ENCODE measurements at places on chromosomes 12 and 14.

DNA sequence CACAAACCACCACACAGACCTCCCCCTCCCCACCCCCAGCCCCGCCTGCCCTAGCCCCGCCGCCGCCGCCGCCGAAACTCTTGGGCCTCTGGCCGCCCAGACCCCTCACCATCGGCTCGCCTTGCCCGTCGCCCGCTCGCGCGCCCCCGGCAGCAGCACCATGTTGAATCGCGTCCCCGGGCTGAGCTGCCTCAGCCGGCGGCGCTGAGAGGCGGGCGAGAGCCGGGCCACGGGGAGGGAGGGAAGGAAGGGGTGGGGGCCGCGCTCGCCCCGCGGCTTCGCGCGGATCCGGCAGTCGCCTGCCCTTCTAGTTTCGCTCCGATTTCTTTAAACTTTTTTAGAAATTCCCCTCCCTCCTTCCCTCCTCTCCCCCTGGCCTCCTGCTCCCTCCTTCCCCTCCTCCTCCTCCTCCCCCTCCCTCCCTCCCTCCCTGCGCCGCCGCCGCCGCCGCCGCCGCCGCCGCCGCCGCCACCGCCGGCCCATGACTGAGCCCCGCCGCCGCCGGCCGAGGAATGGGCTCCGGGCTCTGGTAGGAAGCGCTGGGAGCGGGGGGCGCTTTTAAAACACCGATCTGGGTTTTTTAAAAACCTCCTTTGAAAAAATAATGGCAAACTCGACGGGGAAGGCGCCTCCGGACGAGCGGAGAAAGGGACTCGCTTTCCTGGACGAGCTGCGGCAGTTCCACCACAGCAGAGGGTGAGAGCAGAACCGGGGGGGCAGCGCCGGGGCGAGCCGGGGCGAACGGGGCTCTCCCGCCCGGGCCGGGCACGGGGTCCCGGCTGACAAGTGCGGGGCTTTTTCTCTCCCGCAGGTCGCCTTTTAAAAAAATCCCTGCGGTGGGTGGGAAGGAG is at the start of gene ARID2:
Gene ARID2, plus strand, starts transcription at position 474 of the 851 bp plus-strand sequence. Its CDS starts 131 bp downstream, at position 605.
- peak; percentile 69 for DNase-seq

- no peak for DNase-seq
Observed at GRCh38 chr14:91098591-91098990, 15.3 kb upstream of the DGLUCY start.

DNA sequence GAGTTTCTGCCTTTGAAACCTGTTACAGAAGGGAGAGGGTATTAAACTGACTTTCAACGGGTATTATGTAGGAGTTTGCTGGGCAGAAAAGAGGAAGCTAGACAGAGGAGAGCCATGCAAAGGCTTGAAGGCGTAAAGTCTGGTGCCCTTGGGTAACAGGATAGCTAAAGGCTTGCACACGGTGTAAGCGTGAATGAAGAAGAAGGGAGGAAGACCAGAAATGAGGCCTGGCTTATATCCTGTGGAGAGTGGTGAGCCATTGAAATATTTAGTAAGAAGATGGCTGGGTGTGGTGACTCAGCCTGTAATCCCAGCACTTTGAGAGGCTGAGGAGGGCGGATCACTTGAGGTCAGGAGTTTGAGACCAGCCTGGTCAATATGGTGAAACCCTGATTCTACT is 22.6 kb downstream of the SUDS3 start:
- no peak for DNase-seq

DNA sequence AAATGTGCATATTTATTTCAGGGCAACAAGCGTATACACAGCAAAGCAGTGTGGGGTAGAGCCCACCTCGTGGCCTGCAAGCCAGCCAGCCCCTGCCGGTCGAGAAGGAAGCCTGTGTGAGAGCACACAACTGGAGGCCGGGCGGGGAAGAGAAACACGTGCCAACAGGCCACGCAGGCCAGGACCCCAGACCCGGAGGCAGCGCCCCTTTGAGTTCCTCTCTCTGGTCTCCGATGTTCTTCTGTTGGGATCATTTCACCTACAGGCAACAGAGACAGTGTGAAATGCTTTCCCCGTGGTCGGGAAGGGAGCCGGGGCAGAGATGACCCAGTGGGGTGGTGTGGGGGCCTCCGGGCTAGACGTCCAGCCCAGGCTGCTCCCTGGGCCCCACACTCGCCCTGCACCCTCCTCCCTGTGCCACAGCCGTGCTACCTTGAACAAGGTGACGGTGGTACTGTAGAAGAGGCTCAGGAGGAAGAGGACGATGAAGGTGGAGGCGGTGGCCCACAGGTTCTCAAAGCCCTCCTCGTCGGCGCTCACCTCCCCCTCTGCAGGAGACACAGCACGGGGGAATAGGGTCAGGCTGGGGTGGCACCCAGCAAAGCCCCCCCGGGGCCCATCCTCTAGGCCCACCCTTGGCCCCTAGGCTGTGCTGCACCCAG is 325.5 kb downstream of the TMEM121 start:
- no peak for DNase-seq

DNA sequence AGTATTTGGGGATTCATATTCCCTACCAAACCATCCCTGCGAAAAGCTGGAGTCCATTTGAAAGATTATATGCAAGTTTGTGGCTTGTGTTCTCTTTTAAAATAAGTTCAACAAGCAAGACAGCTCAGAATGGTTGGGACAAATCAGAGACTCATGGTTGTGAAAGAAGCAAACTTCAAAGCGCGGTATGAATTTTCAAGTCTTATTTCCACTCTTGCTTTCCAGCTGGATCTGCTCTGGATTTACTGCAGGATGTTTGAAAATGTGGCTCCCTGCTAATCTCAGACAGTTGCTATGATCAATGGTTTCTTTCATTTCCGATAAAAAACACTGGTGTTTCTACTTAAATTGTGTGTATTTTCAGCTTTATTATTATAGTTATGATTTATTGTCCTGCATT is 477.5 kb downstream of the RAD51B start:
- no peak for DNase-seq

DNA sequence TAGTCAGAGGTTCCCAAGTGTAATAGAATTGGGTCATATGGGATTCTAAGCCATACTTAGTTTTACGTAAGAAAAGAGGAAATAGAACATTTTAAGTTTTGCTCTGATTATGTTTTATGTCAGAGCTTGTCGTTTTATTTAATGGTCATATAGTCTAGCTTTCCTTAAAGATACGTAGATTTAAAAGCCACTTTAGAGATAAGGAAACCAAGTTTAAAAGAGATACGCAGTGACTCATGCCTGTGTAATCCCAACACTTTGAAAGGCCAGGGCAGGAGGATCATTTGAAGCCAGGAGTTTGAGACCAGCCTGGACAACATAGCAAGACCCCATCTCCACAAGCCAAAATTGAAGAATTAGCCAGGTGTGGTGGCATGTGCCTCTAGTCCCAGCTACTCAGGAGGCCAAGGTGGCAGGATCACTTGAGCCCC is 19.5 kb downstream of the MAPK1IP1L start:
- no peak for DNase-seq

DNA sequence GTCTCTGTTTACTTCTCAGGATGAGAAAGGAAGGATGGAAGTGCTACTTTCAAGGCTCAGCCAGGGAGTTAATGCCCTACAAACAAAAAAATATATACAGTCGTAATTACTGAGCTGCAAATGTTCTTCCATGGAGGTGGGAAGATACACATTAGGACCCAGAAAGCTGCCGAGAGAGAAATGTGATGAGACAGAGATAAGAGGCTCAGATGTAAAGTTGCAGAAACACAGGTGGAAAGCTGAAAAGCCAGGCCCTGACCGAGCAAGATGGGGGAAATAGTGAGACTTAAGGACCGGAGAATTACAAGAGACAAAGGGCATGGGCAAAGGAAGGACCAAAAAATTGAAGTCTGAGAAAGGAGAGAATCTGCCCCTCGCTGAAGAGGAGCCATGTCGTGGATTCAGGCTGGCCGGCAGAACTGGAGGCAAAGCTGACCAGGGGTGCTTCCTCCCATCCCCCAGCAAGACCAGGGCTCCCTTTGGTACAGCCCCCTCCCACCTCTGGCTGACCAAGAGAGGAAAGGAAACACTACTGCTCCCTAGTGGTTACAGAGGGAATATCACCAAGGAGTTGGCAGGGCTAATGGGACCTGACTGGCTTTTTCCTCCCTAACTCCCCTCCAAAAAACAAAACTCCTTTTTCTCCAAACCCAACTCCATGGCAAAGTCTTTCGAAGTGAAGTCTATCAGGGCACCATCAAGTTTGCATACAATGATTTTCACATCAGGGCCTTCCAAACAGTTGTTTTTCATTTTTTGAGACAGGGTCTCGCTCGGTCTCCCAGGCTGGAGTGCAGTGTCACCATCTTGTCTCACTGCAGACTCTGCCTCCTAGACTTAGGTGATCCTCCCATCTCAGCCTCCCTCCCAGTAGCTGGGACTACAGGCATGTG is 12.1 kb downstream of the ZFHX2 start:
- DNase-seq, result peak; percentile 56

DNA sequence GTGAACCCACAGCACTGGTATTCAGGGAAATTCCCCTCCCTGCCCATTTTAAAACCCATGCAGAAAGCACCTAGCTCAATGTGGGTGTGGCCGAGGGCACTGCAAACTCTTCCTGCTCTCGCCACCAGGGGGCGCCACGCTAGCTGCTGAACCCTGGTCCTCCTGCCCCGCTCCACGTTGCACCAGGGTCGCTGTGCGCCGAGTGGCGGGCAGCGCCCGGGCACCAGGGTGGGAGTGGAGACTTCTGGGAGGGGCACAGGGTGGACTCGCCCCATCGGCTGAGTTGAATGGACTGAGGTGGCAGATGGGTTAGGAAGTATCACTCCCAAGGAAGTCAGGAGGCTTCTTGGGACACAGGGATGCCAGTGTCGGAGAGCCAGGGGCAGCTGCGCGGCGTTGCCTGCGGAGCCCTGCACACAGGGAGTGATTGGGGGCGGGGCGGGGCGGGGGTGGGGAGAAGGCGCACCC is 48.1 kb upstream of the BCL11B start:
- peak; percentile 63 for DNase-seq

DNA sequence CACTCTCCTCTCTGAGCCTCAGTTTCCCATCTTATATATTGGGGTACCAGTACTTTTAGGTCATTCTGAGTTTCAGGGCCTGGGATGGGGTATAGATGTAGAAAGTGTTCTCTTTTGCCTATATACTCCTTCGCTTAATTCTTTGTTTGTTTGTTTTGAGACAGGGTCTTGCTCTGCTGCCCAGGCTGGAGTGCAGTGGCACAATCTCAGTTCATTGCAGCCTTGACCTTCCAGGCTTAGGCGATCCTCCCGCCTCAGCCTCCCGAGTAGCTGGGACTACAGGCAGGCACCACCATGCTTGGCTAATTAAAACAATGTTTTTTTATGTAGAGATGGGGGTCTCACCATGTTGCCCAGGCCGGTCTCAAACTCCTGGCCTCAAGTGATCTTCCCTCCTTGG is 152.1 kb downstream of the AACS start:
- DNase-seq, result no peak

DNA sequence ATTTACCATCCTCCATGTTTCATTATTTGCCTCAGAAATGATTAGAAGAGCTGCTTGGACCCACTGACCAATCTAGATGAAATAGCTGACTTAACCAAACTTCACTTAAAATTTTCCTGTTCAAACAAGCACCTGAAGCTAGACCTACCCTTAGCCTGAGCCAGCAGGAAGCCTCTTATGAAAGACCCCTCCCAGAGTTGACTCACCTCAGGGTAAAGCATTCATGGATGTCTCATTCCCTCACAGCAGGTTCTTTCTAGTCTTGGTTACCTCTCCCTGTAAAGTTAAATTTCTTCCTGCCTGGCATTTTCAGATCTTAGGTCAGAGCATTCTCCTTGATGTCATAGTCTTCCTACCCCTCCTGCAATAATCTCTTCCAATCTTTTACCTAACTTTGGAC is 1209.8 kb downstream of the FLRT2 start:
- DNase-seq, result no peak

- DNase-seq, result no peak
Observed at GRCh38 chr14:59565087-59565486, 11.5 kb downstream of the CCDC175 start.

DNA sequence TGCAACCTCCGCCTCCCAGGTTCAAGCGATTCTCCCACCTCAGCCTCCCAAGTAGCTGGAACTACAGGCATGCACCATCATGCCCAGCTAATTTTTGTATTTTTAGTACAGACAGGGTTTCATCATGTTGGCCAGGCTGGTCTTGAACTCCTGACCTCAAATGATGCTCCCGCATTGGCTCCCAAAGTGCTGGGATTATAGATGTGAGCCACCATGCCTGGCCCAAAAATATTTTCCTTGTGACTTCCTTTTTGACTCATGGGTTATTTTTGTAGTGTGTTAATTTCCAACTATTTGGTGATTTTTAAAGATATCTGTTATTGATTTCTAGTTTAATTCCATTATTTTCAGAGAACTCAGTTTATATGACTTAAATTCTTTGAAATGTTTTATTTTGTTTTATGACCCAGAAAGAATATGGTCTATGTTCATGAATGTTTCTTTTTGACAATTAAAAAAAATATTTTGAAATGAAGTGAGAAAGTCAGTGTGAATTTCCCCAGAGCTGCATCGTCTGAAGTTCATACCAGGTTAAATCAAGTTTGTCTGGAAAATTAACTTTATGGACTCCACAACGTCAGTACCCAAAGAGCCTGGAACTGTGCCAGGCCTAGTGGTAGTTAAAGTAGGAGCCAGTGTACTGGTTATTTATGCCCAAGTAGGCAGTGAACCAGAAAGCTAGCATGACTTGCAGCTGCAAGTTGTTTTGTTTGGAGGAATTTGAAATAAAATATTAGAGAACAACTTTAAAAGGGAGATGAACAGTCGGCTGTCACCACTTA is 2.8 kb upstream of the CDKL1 start:
- DNase-seq, result peak; percentile 67

- no peak for DNase-seq
Observed at GRCh38 chr14:71467361-71467811, 464.8 kb upstream of the RGS6 start.

- DNase-seq, result no peak
Observed at GRCh38 chr12:106179086-106179485, 40.3 kb upstream of the NUAK1 start.

- peak; percentile 76 for DNase-seq
Observed at GRCh38 chr12:12786706-12787601, 1.5 kb downstream of the APOLD1 start.

- DNase-seq, result no peak
Observed at GRCh38 chr12:6367065-6367968, 8.0 kb downstream of the SCNN1A start.

- DNase-seq, result no peak
Observed at GRCh38 chr12:26251600-26251999, 56.2 kb downstream of the SSPN start.

GRCh38 chr14:101405171-101405883 is 156.0 kb upstream of the DIO3 start:
- DNase-seq, result no peak

All from hematopoietic multipotent progenitor cell treated with erythropoietin and hydrocortisone succinate and interleukin-3 and kit ligand, for 17 days (in vitro differentiated cells).